ENCODE measurements at places on chromosomes 3 and 15.

- no peak for DNase-seq
These were observed 110.7 kb upstream of the EPHA3 start for GRCh38 chr3:88996691-88997090.

GRCh38 chr3:14913071-14913925 is 34.1 kb upstream of the NR2C2 start:
- DNase-seq: no peak

DNA sequence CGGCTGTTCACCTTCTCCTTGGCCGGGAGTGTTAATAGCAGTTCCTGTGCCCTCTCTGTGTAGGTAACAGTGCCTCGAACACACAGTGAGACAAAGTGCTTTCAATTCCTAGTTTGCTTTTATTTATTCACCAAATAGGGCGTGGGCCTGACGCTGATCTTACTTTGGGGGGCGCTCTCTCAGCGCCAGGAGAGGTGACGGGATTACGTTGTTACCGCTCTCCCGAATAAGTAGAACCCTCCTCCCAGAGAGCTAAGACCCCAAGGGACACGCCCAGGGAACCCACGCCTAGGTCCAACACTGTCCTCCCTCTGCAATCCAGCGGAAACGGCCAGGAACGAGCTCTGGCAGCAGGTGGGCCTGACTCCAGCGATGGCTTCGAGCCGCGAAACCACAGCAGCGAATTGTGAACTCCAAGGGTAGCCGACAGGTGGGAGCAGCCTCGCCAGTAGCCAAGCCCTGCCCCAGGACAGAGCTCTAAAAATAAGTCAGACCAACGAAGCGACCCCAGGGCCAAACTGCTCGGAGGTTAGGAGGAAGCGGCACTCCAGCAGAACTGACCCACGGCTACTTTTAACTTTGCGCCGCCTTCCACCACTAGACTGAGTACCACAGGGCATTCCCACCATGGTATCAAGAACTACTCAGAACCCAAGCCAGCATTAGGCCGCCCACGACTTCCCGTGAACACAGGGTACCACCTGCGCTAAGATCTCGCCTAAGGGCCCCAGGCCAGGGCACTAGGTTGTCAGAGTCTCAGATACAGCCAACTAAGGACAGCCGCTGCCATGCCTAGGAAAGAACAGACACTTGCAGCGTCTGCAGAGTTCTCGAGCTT is 1.6 kb upstream of the SIN3A start:
- DNase-seq: peak; percentile 78

GRCh38 chr3:45547764-45548680 is 46.5 kb upstream of the LIMD1 start:
- no peak for DNase-seq

- DNase-seq: no peak
These were observed 312.1 kb downstream of the SLC9A9 start for GRCh38 chr3:143535994-143536784.
